Right ventricle myocardium inferior (tissue), 1 donor: ENCODE measurements at places on chromosomes 12 and 14. TPM values are rescaled to one million over a fixed set of nuclear protein-coding genes. Genes with fewer than 3 reads are reported as not detected.

DNA sequence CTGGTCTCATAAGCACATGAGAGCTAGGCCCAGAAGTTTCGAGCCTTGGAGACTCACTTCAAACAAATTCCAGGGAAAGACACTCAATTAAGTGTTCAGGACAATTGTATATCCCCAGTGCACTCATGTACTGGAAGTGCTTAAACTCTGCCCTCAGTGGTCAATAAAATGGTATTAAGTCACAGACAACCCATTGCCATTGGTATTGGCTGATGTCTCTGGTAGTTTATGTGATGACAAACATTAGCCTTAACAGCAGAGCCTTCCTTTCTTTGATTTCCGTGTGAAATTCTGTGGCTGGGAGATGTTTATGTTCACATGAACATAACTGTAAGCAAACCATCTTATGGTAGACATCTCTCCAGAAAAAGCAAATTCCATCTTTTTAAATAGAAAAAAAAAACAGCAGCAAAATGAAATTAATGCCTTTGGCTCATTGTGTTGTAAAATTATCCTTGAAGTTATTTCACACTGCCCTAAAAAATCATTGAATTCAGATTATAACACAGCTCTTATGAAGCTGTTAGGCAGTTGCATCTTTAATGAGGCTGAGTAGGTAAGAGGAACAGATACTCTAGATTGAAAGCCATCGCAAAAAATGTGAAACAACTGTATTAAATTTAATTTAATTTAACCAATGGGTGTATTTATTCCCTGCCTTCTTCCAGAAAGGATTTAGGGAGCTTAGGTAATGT lies 216.2 kb upstream of the PLEKHG7 start:
- DNase-seq: no peak

- DNase-seq: no peak
These were observed 11.7 kb downstream of the DGKA start for GRCh38 chr12:55942577-55943136.

DNA sequence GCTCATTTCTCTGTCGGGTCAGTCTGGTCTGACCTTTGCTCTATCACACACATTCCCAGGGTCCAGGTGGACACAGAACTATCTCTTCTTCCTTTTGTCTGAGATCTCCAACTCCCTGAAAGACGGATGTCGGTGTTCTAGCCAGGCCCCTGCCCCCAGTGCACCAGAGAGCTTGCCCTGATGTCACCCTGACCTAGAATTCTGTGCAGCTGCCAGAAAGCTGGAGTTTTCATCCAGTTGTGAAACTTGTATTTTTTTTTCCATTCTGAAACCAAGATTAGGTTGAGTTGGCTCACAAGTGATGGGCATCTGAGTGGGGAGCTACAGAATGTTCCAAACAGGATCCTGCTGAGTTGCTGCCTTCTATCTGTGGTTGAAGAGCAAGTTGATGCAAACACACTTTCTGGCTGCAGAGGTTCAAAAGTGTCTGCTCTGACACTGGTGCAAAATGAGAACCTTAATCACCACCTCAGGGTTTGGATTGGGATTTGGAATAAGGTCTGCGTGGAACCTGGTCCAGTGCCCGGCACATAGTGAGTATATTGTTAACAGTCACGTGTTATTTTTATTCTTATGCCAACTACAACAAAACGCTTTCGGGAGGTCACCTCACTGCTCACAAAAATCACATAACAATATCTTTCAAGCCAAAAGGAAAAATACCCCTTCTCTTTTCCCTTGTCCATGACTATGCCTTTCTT lies 211.5 kb downstream of the SLC15A4 start:
- DNase-seq: no peak

DNA sequence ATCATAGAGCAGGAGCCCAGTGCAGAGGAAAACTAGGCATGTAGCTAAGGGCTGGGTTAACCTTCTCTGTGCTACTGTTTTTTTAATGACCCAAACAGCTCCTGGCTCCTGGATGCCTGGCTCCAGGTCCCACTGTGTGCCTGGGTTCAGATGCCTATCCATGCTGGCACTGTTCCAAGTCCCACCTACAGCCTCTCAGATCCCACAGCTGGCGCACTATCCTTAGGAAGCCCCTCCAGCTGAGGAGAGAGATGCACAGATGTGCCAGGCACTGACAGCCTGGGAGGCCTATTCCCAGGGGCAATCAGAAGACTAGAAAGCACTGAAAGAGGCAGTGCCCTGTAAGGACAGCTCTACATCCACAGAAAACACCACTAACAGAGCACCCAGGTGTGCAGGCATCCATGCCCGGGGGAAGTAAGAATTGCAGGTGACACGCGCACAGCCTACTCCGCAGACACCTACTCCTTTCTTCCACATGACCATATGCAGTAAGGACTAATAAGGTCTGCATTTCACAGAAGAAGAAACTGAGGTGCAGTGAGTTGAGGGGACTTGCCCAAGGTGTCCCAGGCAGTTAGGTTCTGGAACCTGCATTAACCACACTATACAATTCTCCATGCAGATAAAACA lies 51.2 kb downstream of the PITPNM2 start:
- no peak for DNase-seq

GRCh38 chr12:31519511-31519910 lies 71.4 kb downstream of the DENND5B start:
- no peak for DNase-seq

DNA sequence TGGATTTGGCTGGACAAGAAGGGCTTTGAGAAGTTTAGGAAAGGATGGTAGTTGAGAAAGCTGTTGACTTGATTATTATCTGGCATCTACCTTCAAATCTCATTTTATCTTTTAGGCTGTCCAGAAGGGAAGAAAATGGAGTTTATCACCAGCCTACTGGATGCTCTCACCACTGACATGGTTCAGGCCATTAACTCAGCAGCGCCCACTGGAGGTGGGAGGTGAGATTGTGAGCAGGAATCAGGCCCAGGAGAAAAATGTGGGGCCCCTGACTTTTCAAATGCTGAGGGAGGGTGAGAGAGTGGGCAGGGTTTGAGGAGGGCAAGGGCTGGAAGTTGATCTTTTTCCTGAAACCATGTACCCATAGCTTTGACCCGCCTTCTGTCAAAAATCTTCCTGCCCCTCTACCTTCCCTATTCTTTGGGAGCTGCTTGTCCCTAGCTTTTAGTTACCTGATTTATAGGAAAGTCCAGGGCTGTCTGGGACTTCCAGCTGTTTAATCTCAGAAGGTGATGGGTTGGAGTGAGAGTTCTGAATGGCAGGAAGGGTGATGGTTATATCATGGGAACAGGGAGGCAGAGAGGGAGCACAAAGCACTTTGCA lies 134.2 kb downstream of the SMOC1 start:
- no peak for DNase-seq

DNA sequence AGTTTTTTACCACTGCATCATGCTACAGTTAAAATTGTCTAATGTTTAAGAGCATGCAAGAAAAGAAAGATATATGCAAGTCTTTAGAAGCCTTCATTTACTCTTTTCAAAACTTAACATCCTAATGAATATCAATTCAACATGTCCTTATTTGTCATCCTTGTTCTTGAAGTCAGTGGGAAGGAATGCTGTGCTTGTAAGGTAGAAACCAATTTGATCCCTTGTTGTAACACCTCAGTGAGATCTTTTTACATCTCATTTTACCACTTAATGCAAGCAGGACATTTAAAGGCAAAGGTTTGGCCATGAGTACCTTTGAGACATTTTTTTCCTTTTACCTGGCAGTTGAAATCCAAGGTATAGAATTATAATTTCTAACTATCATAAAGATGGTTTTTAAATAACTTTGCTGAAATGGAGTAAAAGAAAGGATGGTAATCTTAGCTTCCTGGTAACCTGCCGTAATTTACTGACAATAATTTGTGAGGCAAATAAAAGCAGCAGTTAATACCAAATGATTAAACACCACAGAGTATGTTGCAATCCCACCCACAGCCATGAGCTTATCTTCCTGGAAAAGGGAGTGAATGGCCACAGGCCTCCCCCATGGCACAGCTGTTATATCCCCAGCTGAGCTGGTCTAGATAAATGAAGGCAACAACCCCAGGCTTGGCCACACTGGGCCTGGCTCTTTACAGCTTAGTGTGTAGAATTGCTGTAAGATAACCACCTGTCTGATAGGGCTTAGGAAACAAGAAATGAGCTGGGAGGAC lies 33.2 kb upstream of the STRN3 start:
- DNase-seq: no peak

- no peak for DNase-seq
These were observed 3.5 kb downstream of the SLC35E3 start for GRCh38 chr12:68749443-68749842.

DNA sequence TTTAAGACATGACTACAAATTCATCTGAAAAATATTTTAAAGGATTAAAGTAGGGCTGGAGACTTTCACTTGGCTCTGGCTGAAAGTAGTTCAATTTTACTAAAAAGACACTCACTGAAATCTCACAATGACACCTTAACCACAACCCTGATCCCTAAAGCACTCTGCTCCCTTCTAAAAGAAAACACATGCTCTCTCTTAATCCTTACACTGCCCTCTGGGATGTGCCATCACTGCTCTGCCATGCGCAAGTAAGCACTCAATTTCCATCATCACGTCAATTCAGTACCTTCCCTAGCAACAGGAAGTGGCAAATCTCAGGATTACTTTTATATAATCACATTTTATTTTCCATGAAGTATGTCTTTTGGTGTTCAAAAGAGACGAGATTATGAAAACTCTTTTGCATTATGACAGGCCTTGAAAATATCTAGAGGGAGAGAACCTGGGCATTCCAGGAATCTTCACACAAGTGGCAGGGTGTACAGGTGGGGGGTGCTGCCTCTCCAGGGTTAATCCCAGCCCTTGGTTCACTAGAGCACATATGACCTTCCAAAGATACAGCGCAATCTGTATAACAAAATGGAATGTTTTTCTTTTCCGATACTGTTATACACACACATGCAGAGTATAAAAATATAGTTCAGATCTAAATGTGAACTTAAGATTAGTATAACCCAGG lies 7.3 kb downstream of the ATG14 start:
- no peak for DNase-seq

DNA sequence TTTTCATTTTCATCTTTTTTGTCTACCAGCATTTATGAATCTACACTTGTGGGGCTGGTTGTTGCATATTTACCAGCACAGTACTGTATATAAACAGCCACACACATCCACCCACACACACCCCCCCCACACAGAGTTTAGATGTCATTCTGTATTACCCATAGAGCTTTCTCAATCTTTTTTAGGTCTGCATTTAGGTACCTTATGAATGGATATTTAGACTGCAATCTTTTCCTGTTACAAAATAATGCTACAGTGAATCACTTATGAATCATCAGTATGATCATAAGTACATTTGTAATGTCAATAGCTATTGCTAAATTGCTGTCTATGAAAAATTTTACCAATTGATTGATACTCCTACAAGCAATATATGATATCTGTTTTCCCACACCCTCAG lies 67.3 kb upstream of the STK38L start:
- DNase-seq: no peak

DNA sequence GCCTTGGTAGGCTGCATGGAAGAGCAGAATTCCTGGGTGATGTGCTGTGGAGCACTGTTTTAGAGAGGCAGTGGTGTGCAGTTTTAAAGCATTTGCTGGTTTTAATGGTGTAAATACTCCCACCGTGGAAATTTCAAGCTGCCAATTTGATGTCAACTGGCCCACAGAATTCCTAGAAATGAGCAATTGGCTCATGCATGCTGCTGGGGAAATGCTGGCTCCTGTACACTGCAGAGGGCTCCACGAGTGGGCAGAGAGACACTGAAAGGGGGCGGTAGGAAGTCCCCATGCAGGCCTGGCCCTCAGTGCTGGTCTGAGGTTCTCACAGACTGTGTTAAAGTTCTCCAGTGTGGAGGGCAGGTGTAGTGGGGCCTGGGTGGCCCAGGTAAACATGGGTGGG lies 99.4 kb upstream of the NTF3 start:
- no peak for DNase-seq

DNA sequence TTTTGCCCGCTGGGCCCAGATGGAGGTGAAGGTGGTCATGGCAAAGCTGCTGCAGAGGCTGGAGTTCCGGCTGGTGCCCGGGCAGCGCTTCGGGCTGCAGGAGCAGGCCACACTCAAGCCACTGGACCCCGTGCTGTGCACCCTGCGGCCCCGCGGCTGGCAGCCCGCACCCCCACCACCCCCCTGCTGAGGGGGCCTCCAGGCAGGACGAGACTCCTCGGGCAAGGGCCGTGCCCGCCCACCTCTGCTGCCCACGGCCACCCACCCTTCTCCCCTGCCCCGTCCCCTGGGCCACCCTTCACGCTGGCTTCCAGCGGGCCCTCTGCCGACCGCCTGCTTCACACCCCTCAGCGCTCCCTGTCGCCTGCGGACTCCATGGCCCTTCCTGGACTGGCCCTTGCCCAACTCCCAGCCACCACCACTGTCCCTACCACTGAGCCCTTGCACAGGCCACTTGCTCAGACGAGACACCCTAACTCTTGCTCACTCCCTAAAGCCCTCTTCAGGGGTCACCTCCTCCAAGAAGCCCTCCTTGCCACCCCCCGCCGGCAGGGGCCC lies 42.5 kb downstream of the CYP46A1 start:
- DNase-seq: no peak

CLMN gene
- total RNA-seq: 7.6 TPM

GRCh38 chr12:115325858-115326257 lies 641.9 kb upstream of the TBX3 start:
- DNase-seq: no peak

DNA sequence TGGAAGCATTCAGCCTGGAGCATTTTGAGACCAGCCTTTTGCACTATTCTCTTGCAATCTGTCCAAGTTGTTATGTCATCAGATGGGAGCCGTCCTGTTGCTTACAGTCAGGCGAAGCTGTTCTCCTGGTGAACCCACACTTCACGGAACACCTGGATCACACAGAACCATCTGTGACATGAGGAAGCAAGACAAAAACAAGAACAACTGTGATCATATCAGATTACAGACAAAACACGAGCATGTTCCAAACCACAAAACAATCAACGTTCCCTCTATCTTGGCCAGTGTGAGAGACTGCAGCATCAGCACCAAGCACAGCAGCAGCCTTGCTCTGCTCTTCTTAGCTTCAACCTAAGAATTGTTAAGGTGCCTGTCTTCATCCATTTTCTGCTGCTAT lies 180.5 kb upstream of the SFSWAP start:
- DNase-seq: no peak

PIWIL1 gene
- not detected for total RNA-seq

PRKD1 gene
- total RNA-seq: 3.2 TPM

DNA sequence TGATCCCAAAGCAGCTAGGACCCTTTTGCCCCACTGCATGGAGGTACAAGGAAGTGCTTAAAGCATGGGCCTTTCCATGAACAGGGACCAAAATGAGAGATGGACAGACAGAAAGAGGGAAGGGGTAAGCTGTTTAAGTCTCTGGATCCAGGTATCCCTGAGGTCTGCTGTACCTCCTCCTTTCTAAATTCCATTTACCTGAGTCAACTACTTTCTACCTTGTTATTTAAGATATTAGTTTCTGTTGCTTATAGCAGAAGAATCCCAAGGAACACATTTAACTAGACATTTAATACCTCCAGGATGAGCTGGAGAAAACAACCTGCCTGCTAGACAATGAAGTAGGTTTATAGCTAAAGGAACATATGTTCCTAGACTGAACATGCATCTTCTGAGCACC lies 157.6 kb upstream of the TMCC3 start:
- no peak for DNase-seq

DNA sequence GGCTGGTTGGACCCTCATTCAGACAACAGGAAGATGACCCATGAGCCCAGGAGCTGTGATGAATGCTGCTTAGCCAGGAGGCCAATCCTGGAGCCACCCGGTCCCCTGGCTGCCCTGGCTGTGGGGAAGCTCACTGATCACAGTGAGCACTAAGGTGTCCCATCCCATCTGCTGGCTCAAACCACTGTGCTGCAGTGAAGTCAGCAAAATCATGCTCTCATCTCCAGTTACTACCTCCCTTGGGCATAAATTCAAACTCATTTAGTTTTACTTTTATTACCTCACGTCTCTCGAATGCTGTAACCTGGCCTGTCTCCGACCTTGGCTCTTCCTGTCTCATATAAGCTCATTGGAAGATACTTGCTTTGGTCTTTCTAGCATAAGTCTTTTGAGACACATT lies 112.4 kb downstream of the APAF1 start:
- no peak for DNase-seq
